LHCN-M2 (cell line): ENCODE measurements at places on chromosomes 4 and X. TPM values are rescaled to one million over a fixed set of nuclear protein-coding genes. Genes with fewer than 3 reads are reported as not detected.

- peak; percentile 79 for DNase-seq
Measured at GRCh38 chr4:55754754-55755350, 64.7 kb upstream of the EXOC1L start.

GRCh38 chr4:112818594-112818965 lies 181.6 kb downstream of the LARP7 start:
- DNase-seq = peak; percentile 13

- no peak for DNase-seq
Measured at GRCh38 chr4:140220058-140220457, 66.1 kb upstream of the MAML3 start.

DNA sequence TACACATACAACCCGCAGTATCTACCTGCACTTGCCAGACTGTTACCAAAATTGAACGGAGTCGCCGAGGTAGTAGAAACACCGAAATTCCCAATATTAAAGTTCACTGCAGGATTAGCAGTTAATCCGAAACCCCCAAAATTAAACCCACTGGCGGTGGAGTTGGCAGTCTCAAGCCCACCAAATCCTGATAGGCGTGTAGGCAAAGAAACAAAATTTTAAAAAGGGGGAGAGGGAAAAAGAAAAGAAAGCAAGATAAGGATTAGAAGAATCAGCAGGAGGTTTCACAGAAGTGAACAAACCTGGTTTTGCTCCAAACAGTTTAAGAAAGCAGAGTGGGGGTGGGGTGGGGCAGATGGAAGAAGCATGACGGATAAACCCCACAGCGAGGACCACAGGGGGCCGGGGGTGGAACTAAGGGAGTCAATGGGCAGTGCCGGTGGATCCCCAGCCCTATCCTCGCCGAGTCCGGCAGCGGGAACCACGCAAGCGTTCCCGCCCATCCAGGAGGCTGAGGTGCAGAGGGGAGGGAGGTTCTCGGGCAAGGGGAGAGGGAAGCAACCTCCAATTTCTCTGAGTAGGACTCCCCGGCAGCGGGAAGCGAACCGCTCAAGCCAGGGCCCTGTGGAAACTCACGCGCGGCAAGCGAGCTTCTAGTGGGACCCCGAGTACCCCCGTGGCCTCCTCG lies 599 bp downstream of the NUP54 start:
- peak; percentile 79 for DNase-seq

DNA sequence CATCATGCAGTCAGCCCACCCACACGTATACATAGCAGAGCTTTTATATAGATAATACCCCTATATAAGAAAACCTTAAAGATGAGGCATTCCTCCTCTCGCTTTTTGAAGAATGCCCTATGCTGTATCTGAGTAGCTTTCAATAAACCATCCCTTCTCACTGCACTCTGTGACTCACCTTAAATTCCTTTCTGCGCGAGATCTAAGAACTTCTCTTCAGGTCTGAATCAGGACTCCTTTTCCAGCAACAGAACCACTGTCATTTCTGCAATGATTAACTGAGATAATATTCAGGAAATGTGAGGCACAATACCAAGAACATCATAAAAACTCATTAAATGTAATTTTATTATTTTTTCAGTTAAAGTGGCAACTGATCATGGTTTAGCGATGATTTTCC lies 76.4 kb upstream of the DCLK2 start:
- no peak for DNase-seq

GRCh38 chrX:115539841-115540240 lies 21.1 kb upstream of the PLS3 start:
- no peak for DNase-seq

GRCh38 chr4:96844858-96845490 lies 1005.1 kb downstream of the PDHA2 start:
- DNase-seq = no peak

DNA sequence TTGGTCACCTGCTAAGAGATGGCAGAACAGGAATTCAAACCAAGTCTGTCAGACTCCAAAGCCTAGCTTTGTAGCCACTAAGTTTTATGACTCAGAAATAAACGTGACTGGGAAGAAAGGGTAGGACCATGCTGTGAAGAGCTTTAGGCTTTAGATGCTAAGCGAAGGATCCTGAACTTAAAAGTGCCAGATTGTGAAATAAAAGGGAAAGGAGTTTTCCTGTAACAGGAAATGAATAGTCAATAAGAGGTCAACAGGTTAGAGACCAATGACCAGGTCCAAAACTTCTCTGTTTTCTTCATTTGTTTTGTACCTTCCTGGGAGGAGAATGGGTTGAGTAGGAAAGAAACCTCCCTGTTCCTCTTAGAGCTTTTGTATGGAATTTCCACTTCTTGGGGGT lies 98.8 kb upstream of the EOLA2 start:
- peak; percentile 27 for DNase-seq

CDS1 gene
- total RNA-seq = 0.17 and 0.38 TPM in 2 replicates

PLS3 gene
- total RNA-seq = 108 and 124 TPM in 2 replicates
